NCI-H1694 (cell line): ENCODE measurements at places on chromosomes 1 and 21.
A peak's percentile ranks its signal among the peaks of the same experiment; 100 is the strongest.

DNA sequence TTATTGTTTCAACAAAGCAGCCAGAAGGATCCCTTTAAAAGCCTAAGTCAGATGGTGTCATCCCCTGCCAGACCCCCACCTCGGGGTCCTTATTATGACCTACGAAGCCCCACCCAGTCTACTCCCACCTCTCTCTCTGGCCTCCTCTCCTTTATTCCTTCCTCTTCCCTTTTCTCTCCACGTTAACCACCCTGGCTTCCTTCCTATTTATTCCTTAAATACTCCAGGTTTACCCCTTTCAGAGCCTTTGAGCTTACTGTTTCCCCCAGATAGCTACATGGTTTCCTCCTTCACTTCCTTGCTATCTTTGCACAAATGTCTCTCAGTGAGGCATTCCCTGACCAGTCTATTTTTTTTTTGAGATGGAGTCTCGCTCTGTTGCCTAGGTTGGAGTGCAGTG is 12.0 kb upstream of the SLC9A1 start:
- no peak for DNase-seq

DNA sequence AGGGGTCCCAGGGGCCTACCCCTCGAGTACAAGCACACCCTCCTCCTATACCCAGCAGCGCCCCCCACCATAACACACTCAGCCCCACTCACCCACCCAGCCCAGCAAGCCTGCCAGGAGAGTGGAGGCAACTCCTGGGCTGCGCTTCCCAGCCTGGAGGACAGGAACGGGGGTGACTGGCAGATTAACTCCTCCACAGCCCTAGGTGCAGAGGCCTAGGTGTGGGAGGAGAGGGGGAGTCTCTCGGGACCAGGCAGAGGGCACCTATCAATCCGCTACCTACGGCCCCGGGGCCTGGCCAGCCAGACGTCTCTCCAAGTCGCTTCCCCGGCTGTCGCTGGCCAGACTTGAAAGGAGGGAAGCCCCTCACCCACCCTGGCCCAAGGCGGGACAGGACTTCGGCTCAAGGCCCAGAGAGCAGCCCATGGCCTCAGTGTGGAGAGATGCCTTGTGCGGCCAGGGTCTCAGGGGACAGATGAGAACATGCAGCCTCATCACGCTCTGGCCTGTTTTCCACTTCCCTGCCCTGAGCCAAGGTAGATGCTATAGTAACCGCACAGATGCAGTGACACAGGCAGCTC is 24.9 kb downstream of the MATN1 start:
- no peak for DNase-seq

DNA sequence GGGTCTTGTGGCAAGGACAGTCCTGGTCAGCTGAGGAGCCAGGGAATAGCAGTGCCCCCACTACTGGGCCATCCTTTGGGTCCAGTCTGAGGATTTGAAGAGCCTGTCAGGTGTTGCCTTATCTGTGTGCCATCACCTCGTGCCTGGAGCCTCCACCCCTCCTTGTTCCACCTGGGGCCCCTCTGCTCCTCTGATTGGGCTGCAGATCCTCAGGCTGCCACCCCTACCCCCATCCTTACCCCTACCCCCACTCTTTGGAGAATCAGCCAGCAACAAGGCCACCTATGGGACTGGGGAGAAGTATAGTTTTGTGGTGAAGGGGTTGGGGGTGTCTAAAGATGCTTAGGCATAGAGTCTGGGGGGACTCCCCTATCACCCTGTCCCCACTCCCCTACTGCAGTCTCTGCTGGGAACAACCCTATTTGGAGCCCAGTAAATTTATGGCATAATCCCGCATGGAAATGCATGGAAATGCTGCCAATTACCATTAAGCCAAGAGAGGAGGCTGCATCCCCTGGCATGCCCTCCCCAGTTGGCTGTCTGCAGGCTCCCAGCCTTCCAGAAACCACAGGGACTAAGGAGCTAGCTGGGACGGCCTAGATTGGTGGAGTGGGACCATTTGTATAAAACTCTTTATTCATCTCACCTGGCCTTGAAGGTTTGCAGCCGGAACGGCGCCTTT is 142.7 kb upstream of the CSF3R start:
- no peak for DNase-seq

- no peak for DNase-seq
Measured at GRCh38 chr1:31717341-31717740, 13.5 kb upstream of the COL16A1 start.

GRCh38 chr1:69504730-69505252 is 62.9 kb upstream of the LRRC7 start:
- no peak for DNase-seq

DNA sequence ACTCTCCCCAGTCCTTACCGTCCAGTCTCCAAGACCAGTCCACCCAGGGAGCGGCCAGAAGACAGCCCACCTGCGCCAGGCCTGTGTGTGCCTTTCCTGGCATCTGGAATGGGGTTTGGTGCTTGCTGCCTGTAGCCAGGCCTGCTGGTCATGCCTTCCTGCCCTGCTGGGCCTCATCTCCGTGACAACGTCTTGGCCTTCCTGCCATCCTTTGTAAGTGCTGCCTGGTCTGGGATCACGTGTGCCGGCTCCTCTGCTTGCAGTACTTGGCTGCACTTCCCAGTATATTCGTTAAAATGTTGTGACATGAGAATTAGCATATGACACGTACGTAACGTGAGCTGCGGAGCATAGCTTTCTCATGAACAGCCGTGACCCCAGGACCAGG is 145.3 kb upstream of the COL6A1 start:
- DNase-seq = no peak

- DNase-seq = no peak
Measured at GRCh38 chr1:234763367-234763766, 153.4 kb upstream of the IRF2BP2 start.

DNA sequence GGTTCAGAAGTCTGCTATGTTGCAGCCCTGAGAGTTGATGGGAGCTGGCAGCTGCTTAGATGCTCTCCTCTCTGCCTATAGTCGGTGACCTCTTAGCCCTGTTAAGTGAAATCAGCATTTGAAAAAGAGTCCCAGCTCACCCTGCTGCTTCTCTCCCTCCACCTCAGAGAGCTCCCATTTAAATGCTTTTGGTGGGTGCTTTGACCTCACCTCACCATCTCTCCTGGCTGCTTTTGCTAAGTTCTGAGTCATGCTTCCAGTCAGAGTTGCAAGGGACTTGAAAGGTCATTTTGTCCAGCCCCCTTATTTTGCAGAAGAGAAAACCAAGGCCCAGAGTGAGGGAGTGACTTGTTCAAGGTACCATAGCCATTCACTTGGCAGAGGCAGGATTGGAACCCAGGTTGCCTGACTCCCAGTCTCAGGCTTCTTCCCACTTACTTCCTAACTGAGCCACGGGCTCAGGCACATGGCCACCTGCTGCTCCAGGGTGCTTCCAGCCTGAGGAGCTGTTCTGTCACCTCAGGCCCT is 3.3 kb downstream of the MAPKAPK2 start:
- DNase-seq = no peak

GRCh38 chr1:42962641-42963377 is 4.1 kb upstream of the SLC2A1 start:
- DNase-seq = no peak

GRCh38 chr21:31343680-31344480 is at the start of gene TIAM1:
Gene TIAM1, minus strand, starts transcription at chr21:31344261. Its CDS starts 77,289 bp downstream, at chr21:31266972.
- no peak for DNase-seq

- no peak for DNase-seq
Measured at GRCh38 chr1:214022229-214022791, 34.5 kb downstream of the PROX1 start.

DNA sequence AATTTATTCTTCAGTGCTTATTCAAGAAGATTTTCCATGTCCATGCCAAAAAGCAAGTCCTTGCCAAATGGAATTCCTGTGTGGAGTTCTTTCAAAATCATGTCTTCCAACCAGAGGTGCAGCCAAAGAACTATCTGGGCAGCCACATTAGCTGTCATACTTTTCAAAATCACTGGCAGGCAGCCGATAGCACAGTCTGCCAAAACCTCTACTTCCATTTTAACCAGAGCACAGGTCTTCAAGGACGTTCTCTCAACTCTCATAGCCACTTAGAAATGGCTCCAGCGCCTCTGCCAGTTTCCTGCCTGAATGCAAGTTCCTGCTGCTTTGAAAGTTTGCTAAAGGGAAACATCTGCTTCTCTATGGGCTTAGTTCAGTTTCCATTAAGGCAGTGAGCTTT is 975.7 kb upstream of the ADGRL4 start:
- DNase-seq = no peak

GRCh38 chr1:234833646-234834045 is 223.7 kb upstream of the IRF2BP2 start:
- no peak for DNase-seq

DNA sequence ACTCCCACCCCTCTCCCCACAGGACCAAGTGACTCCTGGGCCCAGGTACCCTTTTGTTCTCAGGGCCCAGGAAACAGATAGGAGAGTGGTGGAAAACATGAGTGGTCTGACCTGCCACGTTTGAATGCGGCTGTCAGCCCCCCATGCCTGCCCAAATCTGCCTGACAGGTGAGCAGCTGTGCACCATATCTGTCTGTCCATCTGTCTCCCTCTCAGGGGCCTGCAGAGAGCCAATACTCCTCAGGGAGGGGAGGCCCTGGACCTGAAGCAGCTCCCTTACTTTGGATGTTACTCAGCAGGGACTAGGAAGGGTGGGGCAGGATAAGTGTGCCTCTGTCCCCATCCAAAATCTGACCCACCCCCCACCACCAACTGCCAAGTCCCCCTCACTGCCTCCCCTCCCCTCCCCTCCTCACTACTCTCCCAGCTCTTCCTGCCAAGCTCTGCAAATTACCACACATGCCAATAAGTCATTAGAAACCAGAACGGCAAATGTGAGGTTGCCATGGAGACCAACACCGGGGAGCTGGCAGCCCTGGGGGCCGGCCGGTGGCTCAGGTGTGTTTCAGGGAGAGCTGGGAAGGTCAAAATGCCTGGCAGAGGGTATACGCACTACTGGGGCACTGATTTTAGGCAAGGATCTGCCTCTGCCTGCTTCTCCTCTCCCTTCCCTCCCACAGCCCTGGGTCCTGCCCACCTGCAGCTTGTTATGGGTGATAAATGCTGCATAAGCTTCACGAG is 11.5 kb downstream of the LRRN2 start:
- peak; percentile 57 for DNase-seq

DNA sequence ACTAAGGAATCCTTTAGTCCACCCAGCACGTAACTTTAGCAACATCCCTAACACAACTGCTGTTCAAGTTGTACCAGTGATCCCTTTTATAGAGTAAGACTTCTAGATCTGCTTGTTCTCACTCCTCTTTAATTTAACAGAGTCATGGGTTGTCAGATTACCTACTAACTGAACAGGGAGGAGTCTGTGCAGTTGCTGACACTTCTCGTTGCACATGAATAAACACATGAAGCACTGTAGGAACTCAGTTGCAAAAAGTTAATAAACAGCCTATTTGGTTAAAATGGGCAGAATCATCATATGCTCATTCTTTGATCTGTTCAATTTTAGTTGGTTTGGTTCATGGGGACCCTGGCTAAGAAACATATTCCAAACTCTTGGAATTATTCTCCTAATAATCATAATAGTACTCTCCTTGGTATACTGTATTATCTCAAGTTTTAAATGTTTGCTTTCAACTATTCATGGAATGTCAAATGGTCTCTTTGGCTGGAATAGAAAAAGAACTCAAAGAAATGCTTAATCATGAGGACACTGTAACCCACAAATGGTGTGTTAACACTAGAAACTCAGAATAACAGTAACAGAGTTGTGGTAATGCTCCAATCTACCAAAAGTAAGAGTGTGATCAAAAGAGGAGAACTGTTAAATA is 15.6 kb downstream of the PLPPR5 start:
- no peak for DNase-seq

DNA sequence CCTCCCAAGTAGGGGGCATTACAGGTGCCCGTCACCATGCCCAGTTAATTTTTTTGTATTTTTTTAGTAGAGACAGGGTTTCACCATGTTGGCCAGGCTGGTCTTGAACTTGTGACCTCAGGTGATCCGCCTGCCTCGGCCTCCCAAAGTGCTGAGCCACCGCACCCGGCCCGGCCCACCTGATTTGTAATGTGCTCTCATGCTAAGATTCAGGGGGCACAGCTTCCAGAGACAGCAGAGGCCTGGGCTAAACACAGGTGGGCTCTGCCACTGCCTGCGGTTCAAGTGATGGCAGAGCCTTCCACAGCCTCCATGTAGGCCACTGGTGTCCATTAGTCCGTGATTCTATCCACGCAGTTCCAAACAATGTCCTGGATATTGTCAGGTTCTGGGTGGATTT is 98.4 kb downstream of the PDE9A start:
- no peak for DNase-seq

DNA sequence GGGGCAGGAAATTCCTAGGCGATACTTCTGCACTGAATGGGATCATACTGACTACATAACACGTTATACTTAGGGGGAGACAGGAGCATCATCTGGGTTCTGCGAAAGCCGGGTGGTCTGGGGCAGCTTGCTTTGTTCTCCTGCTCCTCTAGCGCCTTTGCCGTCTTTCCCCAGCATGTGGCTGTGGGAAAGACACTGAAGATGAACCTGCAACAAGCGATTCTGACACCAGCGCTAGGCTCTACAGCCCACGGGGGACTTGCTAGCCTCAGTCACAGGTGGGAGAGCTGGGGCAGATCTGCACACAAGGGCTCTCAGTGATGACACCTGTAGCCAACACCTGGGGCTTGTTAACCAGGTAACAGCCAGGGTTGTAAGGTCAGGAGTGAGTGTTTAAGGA is 51.8 kb downstream of the CD46 start:
- DNase-seq = no peak

GRCh38 chr21:46356005-46356338 is 32.0 kb downstream of the PCNT start:
- DNase-seq = no peak

- no peak for DNase-seq
Measured at GRCh38 chr21:31405604-31406003, 61.5 kb upstream of the TIAM1 start.

DNA sequence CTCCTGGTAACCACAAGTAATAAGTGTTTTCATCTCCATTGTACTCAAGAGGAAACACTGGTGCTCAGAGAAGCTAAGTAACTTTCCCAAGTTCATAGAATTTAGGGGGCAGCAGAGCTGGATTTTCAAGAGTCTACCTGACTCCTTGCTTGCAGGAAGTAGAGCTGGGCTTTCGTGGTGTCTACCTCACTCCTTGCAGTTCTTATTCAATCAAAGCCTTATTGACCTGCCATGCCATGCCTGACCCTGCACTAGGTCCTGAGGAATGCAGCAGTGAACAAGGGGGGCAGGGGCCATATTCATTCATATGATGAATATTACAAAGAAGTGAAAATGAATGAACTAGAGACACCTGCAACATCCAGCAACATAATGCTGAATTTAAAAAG is 93.3 kb downstream of the GLIS1 start:
- no peak for DNase-seq

GRCh38 chr1:1120096-1120495 is 4.2 kb upstream of the C1orf159 start:
- DNase-seq = no peak
